Ovary (tissue), 10 donors: ENCODE measurements at places on chromosomes 4 and X. TPM values are rescaled to one million over a fixed set of nuclear protein-coding genes. Genes with fewer than 3 reads are reported as not detected.
A peak's percentile ranks its signal among the peaks of the same experiment; 100 is the strongest.

DNA sequence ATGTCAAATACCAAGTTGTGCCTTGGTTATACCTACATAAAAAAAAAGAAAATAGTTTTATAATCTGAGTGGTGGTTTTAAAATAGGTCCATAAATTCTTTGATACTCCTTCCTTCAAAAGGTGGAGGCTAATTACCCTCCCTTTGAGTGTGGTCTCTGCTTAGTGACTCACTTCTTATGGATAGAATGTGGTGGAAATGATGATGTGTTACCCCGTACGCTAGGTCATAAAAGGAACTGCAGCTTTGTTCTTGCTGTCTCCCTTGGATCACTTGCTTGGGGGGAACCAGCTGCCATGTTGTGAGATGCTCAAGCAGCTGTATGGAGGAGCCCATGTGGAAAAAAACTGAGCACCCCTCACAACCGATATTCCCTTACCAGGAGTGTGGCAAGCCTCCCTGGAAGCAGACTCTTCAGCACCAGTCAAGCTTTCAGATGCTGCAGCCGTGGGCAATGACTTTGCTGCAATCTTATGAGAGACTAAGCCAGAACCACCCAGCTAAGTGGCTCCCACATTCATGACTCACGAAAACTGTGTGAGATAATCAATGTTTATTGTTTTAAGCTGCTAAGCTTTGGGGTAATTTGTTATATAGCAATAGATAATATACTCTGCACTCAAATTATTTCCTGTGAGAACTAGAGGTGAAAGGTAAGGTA, 195.0 kb upstream of the GATB start:
- no peak for DNase-seq

LNX1 gene
- polyA plus RNA-seq, result 1.0 TPM

MAGEC2 gene
- not detected for polyA plus RNA-seq

TBX22 gene
- not detected for polyA plus RNA-seq

NSUN7 gene
- polyA plus RNA-seq, result 2.0 TPM

GRCh38 chr4:128633067-128633466, 176.4 kb upstream of the JADE1 start:
- no peak for DNase-seq

FAM200B gene
- polyA plus RNA-seq, result 69.2 TPM

POLN gene
- polyA plus RNA-seq, result 1.4 TPM

DNA sequence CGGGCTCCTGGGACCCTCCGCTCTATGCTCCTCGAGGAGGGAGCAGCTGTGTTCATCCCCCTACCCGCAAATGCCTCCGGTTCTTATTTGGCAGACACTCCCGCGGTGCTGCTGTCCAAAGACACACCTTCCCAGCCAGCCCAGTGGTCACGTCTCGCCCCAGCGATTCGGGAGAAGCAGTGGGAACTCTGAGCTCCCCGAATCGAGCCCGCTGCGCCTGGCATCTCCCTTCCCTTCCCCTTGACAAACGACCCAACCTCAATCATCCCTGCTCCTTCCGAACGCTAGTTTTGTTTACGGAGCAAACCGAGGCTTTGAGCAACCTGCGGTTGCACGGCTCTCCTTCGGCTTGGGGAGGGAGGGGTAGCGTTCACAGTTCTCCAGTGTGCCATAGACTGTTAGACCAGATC, 317 bp upstream of the FRMPD4 start:
- no peak for DNase-seq

DNA sequence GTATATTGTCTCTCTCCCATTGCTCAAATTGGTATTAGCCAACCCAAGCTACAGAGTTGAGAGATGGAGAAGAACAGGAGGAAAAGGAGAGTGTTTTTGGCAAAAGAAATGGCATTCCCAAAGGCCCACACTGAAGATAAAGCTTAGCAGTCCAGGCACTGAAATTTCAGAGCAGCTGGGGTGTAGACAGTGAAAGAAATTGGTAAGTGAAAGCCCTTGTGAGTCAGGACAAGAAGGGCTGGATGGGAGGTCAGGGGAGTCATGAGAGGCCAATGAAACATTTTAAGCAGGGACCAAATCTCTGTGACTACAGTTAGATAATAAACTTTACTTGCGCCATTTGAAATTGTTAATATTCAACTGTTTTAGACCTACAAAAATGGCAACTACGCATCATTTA, 177.7 kb downstream of the ADAMTS3 start:
- DNase-seq, result no peak

TMSB15A gene
- 4.2 TPM for polyA plus RNA-seq

FGA gene
- polyA plus RNA-seq, result not detected

HPF1 gene
- polyA plus RNA-seq, result 28.7 TPM

AGTR2 gene
- polyA plus RNA-seq, result not detected

- no peak for DNase-seq
Measured at GRCh38 chr4:118973295-118973694, 84.6 kb downstream of the SYNPO2 start.

GEMIN8 gene
- 37.1 TPM for polyA plus RNA-seq

- no peak for DNase-seq
Measured at GRCh38 chrX:153722704-153723350, 1.4 kb downstream of the BCAP31 start.

- DNase-seq, result no peak
Measured at GRCh38 chr4:26765515-26765914, 95.1 kb upstream of the STIM2 start.

HPSE gene
- polyA plus RNA-seq, result 6.2 TPM

RBMXL3 gene
- not detected for polyA plus RNA-seq

DNA sequence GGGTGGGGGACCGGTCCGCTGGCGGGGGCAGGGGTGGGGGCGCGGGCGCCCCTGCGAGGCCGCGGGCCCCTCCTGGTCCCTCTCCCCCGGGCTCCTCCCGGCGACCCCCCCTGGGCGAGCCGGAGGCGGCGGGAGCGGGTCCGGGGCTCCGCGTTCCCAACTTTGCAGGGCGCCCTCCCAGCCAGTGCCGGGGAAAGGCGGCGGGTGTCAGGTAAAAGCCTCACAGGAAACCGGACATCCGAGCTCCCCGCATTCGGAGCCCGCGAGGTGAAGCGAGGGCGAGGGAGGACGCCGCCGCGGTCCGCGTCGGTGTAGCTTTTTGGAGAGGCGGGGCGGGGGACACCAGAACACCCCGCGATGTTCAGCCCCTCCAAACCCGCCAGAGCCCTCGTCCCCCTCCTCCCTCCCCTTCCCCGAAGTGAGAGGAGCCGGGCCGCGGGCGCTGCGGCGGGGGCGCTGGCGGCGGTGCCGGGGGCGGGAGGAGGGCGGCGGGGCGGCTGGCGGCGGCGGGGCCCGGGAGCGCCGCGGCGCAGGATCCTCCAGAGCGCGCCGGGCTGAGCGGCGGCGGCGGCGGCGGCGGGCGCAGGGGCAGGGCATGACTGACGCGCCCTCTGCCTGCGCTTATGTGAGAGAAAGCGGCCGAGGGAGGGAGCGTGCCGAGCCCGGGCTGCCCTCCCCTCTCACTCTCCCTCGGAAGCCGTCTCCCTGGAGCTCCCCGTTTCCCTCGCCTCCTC, at the start of gene VEGFC:
VEGFC (minus strand) TSS at position 597 of the 734 bp plus-strand sequence. CDS start 611 bp downstream, outside the sequence.
- peak; percentile 68 for DNase-seq

GLRB gene
- 0.71 TPM for polyA plus RNA-seq

TKTL2 gene
- not detected for polyA plus RNA-seq

DNA sequence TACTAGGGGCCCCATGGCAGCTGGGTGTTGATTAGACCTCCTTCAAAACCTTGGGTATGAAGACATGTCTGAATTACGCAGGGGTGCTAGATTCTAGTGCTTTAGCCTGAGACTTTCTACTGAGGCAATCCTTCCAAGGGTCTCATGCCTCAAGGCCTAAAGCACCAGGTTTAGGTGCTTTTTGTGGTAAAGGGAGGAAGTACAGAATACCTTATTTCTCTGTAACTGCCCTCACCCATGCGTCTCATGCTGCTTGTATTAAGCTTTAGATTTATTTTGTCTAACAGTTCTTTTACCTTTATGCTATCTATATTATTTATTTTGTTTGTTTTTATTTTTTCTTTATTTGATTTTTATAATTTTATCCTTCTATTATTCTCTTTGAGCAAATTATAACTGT, 190.2 kb upstream of the GK2 start:
- DNase-seq, result no peak

DNA sequence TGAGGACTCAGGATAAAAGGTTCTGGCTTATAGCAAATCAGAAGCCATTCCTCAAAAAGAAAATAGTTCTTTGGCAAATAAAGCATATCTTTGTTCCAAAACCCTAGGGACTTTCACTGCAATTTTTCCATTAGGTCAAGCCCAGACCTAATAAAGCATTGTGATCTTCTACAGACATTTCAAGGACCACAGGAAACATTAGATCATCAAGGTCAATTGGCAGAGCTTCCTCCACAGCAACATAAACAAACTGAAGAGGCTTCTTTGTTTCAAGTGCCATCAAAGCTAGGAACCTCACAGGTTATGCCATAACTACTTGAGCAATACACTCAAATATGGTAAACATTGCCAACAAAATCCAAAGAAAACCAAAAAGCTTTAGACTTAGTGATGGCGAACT, 144.9 kb downstream of the ANXA5 start:
- DNase-seq, result no peak

DNA sequence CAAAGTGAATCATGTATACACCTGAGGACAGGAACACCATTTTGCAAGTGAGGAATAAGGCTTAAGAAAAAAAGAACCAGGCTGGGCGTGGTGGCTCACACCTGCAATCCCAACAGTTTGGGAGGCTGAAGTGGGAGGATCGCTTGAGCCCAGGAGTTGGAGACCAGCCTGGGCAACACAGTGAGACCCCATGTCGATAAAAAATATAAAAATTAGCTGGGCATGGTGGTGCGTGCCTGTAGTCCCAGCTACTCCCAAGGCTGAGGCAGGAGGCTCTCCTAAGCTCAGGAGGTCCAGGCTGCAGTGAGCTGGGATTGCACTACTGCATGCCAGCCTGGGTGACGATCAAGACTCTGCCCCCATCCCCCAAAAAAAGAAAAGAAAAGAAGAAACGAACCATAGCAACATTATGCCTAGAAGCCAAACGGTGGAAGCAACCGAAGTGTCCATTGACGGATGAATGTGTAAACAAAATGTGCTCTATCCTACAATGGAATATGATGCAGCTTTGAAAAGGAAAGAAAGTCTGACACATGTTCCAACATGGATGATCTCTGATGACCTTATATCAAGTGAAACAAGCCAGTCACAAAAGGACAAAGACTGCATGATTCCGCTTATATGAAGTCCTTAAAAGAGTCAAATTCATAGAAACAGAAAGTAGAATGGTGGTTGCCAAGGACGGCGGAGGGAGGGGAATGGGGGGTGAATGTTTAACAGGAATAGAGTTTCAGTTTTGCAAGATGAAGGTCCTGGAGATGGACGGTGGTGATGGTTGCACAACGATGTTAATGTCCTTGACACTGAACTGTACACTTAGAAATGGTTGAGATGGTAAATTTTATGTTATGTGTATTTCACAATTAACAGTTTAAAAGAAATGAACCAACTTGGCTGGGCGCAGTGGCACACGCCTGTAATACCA, 8.6 kb upstream of the KIAA0232 start:
- no peak for DNase-seq

DNA sequence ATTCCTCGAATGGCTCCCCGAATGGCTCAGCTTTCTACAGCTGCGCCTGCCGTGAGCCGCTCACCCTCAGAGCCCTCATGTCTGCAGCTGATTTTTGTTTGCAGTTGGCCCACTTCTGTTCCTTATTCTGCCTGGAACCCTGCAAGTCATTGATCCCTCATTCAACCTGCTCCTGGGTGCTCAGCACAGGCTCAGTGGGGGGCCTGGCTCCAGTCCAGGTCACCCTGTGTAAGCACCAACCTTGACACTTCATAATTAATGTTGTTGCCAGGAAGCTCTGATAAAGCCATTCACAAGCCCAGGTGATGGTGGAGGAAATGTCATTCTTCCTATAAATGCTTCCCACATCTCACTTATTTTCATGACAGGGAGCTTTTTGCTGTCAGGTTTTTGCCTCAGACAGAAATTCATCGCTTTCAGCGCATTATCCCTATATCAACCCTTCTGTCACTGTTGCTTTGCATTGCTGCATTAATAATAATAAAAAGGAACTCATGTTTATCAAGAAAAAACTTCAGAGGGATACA, 85.7 kb downstream of the F11 start:
- no peak for DNase-seq

DNA sequence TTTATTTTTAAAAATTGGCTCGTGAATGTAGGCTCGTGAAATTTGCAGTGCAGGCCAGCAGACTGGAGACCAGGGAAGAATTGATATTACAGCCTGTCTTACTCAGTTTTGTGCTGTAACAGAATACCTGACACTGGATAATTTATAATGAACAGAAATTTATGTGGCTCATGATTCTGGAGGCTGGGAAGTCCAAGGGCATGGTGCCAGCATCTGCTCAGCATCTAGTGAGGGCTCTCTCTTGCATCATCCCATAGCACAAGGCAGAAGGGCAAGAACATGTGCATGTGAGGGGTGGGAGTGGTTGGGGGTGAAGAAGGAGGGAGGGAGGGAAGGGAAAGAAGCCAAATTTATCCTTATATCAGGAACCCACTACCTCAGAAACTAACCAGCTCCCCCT, 13.7 kb upstream of the CLTRN start:
- DNase-seq, result no peak

RNF150 gene
- polyA plus RNA-seq, result 20.7 TPM
